Fibroblast of skin of right quadriceps (primary cell): ENCODE measurements at places on chromosomes 1 and 21.

- no peak for DNase-seq
Observed at GRCh38 chr1:93483200-93483599, 35.3 kb downstream of the FNBP1L start.

- DNase-seq: no peak
Observed at GRCh38 chr1:19273106-19273843, 15.3 kb downstream of the AKR7A3 start.

DNA sequence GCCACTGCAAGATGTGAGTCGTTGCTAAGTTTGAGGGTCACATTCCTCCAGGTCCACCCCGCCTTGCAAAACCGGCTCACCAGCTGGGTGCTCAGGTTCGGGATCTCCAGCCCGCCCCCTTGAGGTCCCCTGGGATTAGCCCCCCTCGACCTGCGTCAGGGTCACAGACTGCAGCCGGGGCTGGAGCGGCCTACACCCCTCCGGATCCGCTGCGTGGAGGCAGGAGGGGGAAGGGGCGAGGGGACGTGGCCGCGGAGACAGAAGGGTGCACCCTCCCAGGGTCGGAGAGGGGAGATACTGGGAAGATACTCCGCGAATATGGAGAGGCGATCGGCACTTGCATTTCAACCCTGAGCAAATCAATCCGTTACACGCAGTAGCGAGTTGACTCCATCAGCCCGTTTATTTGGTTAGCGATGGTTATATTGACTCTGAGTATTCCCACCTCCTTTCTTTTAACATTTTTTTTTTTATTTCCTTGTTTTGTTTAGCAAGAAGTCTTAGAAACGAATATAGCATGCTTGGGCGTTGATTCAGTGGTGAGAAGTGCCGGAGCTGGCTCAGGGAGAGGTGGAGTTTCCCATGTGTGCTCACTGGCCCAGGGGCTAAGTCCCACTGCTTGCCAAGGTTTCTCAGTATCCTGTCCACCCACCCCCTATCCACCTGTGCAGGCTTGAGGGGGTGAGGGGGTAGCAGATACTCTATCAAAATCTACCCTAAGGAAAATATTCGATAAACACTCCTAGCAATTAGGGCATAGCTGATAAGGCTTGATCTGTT is 997 bp downstream of the IFNAR2 start:
- peak; percentile 42 for DNase-seq

GRCh38 chr1:228691926-228692325 is 43.4 kb upstream of the RHOU start:
- peak; percentile 42 for DNase-seq

GRCh38 chr1:19756480-19756879 is 43.2 kb downstream of the TMCO4 start:
- DNase-seq: peak; percentile 79

DNA sequence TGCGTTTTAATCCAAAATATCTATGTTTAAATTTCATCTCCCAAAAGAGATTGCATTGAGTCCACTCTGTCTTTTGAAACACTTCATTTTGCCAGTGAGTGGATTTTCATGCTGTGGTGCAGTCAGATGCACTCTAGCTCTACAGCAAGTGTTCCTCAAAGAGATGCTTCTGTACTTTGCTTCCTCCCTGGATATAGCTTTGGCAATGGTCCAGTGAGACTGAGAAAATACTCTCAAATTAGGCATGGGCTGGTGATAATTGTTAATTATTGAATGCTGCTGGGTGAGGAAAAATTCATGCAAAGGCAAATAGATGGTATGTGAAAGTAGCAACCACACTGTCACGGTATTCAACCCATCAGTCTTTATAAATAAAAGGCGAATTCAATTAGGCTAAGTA is 396.9 kb downstream of the ADGRL2 start:
- no peak for DNase-seq

DNA sequence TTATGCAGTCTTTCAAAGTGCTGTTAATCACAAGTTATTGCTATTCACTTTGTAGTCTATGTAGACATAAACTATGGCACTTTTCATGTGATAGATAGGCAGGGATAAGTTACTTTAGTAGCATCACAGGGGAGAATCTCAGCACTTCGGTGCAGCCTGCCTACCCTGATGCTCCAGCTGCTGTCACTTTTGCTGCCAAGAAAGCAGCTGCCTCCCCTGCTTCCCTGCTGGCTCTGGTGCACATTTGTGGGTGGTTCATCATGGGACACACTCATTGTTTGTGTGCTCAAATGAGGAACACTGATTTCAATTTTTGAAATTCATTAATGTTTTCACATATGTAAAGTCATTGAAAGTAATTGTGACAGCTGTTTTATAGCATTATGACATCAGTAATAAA is 272.6 kb downstream of the S1PR1 start:
- DNase-seq: no peak

DNA sequence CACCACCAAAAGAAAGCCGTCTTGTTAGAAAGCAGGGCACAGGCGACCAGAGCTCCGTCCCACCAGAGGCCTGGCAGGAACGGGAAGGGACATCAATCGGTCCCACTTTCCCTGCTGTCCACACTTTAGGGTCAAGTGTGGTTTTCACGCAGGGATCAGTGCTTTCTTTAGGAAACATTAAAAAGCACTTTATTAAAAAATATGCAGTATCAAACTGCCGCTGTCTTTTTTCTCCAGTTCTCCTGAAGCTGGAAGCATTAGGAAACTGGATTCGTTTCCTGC is 437 bp downstream of the IFNLR1 start:
- DNase-seq: no peak

DNA sequence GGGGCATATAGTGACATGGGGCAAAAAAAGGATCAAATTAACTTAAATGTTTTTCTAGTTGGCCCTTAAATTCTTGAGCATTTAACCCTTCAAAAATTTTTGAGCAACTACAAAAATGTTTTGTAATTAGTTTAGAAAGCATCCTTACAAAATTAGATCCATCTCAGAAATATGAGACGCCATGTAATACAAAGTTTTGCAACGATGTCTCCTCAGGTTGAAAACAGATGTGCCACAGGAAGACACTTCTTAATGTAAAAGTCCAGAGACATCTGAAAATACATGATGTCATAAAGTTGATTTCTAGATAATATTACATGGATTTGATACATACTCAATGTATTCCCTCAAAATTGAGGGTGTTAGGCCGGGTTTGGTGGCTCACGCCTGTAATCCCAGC is 37.5 kb downstream of the CD46 start:
- no peak for DNase-seq

DNA sequence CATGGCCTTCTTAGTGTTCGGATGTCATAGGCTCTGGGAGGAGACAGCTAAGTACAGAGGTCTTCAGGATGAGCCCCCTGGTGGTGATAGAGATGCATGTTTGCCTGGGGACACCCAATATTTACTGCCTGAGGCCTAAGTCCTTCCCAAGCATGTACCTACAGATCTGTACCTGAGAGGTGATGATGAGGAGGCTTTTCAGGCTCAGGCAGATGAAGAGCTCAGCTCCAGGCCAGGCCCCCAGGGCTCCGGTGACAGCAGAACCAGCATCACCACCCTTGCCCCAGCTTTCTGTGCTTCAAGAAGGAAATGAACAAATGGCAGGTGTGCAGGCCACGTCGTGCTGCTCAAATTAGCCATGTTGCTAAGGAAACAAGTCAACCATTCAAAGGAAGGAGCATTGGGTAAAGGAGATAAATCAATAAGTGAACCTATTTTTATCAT is 21.1 kb downstream of the CACNA1E start:
- peak; percentile 15 for DNase-seq

- peak; percentile 3 for DNase-seq
Observed at GRCh38 chr1:204961765-204962419, 81.1 kb upstream of the CNTN2 start.

GRCh38 chr1:5988596-5989285 is 3.5 kb downstream of the NPHP4 start:
- no peak for DNase-seq

DNA sequence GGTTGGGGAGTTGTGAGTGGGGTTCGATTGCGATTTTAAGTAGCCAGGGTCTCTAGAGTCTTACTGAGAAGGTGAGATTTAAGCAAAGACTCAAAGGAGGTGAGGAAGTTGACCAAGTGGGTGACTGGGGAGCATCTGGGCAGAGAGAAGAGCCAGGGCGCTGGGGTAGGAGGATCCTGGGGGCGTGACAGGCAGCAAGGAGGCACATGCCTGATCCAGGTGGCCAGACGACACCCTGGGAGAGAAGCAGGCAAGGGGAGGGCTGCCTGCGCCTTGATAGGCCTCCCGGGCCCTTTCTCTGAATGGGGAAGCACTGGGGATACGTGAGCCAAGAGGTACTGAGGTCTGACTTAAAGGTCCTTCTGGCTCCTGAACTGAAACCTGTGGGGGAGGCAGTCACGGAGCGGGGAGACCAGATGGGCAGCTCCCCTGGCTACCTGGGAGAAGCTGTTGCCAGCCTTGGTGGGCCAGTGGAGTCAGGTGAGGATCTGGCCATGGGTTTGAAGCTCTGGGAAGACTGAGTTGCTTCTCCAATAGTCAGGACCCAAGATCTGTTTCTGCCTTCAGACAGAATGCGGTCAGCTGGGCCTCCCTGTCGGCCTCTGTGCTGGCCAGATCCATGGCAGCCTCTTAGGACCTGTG is 5.4 kb downstream of the ZBTB48 start:
- no peak for DNase-seq

- DNase-seq: peak; percentile 53
Observed at GRCh38 chr1:85019994-85020393, 23.1 kb upstream of the MCOLN2 start.

GRCh38 chr1:178452013-178452412 is 44.8 kb downstream of the CLEC20A start:
- DNase-seq: no peak

DNA sequence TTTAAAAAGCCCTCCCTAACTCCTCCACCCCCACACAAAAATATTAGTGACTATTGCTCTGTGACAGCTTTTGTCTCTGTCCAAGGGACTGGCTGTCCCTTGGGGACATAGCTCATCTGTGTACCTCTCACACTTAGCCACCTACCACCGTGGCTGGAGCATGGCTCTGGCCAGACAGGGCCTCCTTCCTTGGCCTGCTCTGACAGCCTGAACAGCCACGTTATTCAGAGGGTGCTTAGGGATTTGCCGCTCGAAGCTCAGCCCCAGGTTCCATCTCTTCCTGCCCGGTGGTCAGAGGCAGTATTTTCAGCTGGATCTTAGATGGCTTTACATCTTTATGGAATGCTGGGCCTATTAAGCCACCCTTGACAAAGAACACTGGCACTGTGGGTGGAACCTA is 6.1 kb upstream of the CELSR2 start:
- DNase-seq: no peak

- DNase-seq: no peak
Observed at GRCh38 chr1:97533358-97533757, 387.5 kb downstream of the DPYD start.

GRCh38 chr1:109929588-109930251 is 19.1 kb downstream of the CSF1 start:
- no peak for DNase-seq

DNA sequence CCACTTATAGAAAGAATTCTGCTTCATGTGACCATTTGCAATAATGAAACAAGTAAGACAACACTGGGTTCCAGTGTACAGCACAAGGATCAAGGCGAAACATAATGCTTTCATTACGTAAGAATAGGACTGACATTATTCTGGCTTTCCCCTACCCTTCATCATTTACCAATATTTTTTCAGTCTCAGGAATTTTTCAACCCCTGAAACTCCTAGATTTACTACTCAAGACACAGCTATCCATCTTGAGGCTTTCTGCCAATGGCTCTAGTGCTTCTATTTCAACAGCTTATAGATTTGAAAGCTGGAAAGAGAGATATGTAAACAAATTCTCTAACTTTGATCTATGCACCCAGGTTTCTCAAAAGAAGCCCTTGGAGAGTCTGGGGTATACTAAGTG is 48.4 kb downstream of the WLS start:
- no peak for DNase-seq

GRCh38 chr1:62250126-62250726 is 55.6 kb downstream of the L1TD1 start:
- no peak for DNase-seq

DNA sequence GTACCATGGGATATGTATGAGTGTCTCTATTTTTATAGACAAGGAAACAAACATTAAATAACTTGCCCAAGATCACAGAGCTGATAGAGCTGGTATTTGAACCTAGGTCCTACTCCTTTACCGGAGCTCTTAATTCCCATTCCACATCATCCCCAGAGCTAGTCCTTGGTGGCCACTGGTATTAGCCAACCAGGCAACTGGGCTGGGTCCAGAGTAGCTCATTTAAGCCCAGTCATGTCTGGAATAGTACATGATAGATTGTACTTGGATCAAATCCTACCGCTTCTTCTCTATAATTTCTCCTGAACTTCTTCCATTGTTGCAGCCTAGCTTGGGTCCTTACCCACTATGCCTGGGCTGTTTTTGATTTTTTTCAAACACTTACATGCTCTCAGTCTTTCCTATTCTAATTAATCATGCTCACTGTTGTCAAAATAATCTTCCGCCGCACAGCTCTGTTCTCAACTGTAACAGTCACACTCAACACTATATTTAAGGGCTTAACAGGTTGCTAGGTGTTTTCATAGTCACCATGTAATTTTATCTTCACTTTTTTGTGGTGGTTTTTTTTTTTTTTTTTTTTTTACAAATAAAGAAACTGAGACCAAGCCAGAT is 80.2 kb downstream of the COLGALT2 start:
- no peak for DNase-seq

- no peak for DNase-seq
Observed at GRCh38 chr1:9107136-9107535, 21.8 kb downstream of the GPR157 start.

DNA sequence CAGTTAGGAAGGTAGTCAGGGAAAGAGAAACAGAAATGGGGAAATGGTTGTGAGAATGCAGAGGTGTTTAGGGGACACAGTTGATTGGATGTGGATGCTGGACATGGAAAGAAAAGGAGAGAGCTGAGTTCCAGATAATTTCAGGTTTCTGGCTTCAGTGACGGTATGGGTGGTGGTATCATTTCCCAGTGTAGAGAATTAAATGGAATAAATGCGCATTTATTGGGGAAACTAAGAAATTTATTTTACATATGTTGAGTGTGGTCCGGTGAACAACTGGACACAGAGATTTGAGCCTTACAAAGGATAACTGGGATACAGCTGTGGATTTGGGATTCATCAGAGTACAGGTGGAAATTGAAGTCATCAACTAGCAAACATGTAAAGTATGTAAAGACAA is 12.4 kb upstream of the ZNF281 start:
- no peak for DNase-seq

- DNase-seq: no peak
Observed at GRCh38 chr1:100076744-100077143, 56.0 kb downstream of the SASS6 start.
